EH (cell line): ENCODE measurements at places on chromosomes 3 and 15.

- peak; percentile 36 for DNase-seq
These were observed 466 bp downstream of the NFKBIZ start for GRCh38 chr3:101849714-101850245.

GRCh38 chr3:142876417-142876816 lies 12.5 kb downstream of the PCOLCE2 start:
- no peak for DNase-seq

DNA sequence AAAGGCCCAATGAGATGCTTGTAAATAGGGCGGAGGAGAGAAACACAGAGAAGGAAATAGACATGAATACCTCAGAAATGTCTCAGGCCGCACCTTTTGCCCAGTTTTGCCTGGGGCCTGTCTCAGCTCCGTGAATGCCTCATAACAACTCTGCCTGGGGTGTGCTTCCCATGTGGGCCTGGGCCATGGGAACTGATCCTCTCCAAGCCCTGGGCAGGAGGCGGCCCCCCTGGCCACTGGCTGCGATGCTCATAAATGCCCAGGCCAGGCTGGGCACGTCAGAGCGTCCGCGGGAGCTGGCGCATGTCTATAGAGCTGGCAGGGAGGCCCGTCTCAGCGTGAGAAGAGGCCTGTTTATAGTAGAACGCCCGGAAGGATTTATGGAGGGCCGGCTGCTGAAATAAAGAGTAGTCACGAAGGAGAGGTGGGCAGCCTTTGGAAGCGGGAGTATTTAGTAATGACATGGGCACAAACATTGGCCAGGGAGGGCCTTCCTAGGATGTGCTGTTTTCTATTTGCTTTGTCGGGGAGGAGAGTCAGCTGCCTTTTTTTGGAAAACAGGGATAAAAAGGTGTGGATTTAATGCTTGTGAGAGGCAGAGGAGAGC lies 85.9 kb upstream of the IGF1R start:
- DNase-seq: no peak

- peak; percentile 40 for DNase-seq
These were observed 60.5 kb upstream of the ACTC1 start for GRCh38 chr15:34855893-34856292.

DNA sequence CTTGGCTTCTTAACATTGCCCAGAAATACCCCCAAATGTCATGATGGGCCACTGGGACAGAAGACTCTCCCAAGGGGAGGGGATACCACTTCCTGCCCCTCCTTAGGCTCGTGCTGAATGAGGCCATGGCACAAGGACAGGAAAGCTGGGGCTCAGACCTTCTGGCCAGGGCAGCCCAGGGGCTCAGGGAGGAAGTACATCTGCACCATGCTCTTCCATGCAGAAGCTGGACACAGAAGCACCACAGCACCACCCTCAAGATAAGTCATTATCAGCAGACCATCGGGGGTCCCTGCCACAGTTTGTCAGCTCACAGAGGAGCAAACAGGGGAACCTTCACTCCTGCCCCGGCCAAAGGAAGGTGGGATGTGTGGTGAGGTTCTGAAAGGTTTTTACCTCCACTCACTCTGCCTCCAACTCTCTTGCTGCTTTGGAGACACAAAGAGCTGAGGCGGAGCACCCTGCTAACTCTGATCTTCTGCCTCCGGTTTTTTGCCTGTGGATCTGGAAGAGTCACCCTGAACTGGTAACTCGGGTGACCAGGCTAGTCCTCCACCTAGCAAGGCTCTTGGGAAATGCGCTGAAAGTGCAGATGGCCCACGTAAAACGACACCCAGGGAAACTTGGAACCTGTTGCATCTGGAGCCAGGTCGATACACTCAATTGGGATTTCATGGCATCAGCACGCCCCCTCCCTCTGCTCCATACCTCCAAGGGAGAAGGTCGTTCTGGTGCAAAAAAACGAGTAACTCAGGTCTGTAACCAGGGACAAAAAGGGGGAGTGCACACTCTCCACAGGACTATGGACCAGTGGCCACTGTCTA lies 8.3 kb downstream of the BMF start:
- peak; percentile 75 for DNase-seq

DNA sequence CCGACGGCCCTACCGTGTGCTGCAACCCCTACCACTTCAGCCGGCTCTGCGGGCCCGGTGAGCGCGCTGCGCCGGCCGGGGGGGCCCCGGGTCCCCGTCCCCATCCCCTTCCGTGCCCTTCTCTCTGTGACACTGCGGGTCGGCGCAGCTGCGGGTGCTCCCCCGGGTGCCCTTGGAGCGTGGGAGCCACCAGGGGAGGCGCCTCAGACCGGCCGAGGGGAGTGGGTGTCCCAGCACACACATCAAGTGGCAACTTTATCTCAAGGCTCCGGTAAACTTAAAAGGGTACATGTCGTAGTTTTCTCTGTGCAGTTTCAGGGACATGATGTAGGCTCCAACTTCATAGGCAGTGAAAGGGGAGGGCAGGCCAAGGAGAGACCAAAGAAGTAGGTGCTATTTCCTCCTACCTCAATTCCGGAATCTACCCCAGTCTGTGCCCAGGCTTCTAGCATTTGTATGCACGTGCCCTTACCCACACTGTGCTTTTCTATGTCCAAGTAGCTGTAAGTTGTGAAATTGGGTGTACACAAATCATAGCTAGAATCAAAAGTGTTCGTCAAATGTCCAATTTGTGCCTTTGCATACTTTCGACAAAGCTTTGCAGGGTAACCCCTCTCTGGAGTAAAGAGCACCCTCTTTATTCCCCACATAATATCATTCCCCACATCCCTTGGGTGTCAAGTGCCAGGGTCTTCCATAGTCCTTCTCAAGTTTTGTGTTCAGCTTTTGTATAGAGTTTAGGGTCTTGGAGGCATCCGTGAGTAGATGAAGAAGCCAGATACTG lies 2.2 kb downstream of the SMAD6 start:
- no peak for DNase-seq

- peak; percentile 20 for DNase-seq
These were observed 326.9 kb downstream of the CNTN3 start for GRCh38 chr3:74287557-74287956.

DNA sequence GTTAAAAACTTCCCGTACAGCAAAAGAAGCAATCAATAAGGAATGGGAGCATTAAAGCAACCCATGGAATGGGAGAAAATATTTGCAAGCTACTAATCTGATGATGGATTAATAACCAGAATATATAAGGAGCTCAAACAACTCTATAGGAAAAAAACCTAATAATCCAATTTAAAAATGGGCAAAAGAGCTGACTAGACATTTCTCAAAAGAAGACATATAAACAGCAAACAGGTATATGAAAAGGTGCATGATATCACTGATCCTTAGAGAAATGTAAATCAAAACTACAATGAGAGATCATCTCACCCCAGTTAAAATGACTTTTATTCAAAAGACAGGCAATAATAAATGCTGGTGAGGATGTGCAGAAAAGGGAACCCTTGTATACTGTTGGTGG lies 52.7 kb upstream of the POU1F1 start:
- no peak for DNase-seq

GRCh38 chr15:63608989-63609388 lies 11.8 kb downstream of the FBXL22 start:
- no peak for DNase-seq

- peak; percentile 30 for DNase-seq
These were observed 8.3 kb downstream of the SEMA3G start for GRCh38 chr3:52436500-52437149.

GRCh38 chr3:178318941-178319816 lies 217.1 kb upstream of the KCNMB2 start:
- no peak for DNase-seq

DNA sequence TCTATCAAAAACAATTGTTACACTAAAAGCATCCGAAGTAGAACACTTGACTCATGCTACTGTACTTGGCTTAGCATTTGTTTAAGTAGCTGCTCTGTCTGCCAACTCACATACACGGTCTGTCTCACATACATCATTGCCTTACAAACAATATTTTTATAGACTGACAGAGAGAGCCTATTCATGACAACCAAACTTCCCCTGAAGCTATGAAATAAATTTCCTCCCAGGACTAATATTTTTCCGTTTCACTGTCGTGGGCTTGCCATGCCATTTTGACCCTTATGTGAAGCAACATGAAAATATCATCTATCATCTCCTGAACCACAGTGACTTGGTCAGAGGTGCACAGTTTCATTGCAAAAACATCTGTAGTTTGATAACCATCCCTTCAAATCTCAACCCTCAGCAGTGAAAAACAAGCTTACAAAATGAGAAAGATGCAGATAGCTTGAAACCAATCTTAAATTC lies 66.5 kb upstream of the PYGO1 start:
- no peak for DNase-seq

DNA sequence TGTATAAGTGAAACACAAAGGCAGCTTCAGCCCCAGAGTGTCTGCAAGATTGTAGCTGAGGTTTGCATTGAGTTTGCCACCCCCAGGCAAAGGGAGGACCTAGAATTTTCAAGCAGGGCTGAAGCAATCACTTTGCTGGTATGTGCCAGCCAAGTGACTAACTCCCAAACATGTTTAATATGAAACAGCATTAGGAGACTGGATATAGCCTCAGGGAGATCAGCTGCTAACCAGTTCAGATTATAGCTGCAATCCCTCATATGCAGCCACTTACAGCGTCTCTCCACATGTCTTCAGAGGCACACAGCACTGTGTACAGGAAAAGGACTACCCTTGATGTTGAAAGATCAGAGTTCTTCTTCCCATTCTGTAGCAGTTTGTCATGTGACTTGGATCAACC lies 38.4 kb upstream of the PPP2R3A start:
- peak; percentile 90 for DNase-seq

DNA sequence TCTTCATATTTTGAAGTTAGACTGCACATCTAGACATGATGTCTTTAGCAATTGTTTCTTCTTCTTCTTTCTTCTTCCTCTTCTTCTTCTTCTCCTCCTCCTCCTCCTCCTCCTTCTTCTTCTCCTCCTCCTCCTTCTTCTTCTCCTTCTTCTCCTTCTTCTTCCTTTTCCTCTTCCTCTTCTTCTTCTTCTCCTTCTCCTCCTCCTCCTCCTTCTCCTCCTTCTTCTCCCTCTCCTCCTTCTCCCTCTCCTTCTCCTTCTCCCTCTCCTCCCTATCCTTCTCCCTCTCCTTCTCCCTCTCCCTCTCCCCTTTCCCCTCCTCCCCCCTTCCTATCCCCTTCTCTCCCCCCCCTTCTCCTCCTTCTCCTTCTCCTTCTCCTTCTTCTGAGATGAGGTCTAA lies 21.9 kb downstream of the TCF12 start:
- DNase-seq: no peak

- DNase-seq: no peak
These were observed 607.1 kb upstream of the BCHE start for GRCh38 chr3:166444336-166444735.

GRCh38 chr3:29353807-29354206 lies 72.9 kb downstream of the RBMS3 start:
- no peak for DNase-seq

DNA sequence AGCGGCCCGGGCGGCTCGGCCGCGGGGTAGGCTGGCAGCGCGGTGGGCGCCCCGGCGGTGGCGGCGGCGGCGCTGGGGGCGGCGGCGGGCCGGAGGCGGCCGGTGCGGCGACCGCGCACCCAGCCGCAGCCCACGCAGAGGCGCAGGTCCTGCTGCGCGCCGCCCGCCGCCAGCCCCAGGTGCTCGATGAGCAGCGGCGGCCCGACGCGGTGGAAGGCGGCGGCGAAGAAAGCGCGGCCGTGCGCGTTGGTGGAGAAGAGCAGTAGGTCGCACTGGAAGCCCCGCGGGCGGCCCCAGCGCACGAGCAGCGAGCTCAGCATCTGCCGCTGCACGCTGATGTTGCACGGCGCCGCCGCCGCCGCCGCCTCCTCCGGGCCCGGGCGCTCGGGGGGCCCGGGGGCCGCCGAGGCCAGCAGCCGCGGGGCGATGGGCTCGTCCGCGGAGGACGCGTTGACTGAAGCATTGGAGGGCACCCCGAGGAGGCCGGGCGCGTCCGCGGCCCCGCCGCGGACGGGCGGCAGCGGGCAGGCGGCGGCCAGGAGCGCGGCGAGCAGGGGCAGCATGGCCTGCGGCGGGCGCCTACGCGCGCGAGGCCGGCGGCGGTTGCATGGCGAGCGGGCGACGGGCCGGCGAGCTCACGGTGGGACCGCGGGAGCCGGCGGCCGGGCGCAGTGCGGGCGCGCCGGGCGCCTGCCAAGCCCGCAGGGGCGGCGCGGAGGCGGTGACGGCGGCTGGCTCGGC lies 452 bp downstream of the TMEM158 start:
- DNase-seq: peak; percentile 43

- no peak for DNase-seq
These were observed 91.5 kb downstream of the CD47 start for GRCh38 chr3:107999215-107999775.

DNA sequence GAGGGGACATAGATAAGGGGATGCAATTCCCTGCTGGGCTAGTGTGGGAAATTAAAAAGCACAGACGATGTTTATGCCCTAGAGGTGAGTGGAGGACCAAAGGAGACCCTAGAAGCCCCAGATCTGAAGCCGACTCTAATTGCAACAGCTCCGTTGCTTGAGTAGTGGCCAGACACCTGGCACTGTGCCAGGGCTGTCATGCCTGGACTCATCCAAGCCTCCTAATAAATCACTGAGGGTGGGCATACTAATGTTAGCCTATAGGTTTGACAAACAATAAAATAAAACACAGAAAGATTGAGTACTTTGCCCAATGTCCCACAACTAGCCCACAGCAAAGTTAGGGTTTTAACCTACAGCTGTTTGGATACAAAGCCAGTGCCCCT lies 25.4 kb upstream of the MRPS22 start:
- no peak for DNase-seq
